Colonic mucosa (tissue), 4 donors: ENCODE measurements at places on chromosomes 16 and 17. TPM values are rescaled to one million over a fixed set of nuclear protein-coding genes. Genes with fewer than 3 reads are reported as not detected.
A peak's percentile ranks its signal among the peaks of the same experiment; 100 is the strongest.

- no peak for DNase-seq
Observed at GRCh38 chr16:11784038-11784369, 13.1 kb downstream of the ZC3H7A start.

DNA sequence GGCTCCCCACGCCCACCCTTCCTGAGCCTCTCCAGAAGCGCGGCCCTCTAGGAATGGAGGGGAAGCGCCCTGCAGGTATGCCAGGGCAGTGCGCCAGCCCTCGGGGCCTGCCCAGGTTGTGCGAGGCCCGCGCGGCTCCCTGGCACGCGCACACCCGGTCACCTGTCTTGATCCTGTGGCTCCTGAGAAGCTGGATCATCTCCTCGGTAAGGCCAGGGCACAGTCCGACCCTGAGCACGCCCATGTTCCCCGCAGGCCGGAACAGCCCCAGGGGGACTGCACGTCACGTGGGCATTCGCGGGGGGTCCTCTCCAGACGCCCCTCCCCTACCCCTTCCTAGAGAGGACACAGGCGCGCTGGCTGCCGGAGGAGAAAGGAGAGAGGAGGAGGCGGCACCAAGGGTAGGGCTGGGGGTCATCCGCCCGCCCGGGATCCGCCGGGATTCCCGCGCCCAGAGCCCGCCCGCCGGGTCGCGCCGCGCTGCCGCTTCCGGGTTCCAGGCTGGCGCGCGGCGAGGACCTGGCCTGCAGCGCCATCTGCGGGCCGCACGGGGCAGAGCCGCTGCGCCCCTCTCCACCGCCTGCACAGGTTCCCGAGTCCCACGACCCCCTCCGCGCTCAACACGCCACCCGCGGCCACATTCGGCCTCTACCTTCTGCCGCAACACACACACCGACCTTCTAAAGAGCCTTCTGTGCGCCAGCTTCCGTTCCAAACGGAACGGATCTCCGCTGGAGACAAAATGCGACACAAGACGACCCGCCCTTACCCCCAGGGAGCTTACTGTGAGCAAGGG is at the start of gene RAD51D:
RAD51D (minus strand) TSS at position 491 of the 796 bp plus-strand sequence; CDS start at position 244, 247 bp downstream.
- DNase-seq, result peak; percentile 63

GRCh38 chr17:75475144-75475835 is 18.9 kb downstream of the TMEM94 start:
- no peak for DNase-seq

DNA sequence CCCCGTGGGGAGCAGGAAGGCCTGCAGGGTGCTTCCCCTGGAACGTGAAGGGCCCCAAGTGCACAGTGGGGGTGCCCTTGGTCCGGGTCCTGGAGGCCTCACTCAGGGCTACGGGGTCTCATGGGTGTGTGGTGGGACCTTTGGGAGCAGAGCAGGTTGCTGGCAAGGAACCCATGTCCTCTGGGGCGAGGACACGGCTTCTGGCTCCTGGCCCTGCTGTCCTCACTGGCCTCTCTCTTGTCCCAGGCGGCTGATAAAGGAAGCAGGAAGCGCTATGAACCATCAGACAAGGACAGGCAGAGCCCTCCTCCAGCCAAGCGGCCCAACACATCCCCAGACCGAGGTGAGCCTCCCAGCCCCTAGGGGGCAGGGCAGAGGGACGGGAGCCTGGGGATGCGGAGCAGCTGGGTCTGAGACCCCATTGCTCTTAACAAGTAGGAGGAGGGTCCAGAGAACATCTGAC is 9.8 kb upstream of the IL17C start:
- DNase-seq, result no peak

GRCh38 chr16:59090541-59090940 is 356.4 kb upstream of the GOT2 start:
- DNase-seq, result no peak

GRCh38 chr16:69201291-69201690 is 14.3 kb downstream of the SNTB2 start:
- DNase-seq, result no peak

DNA sequence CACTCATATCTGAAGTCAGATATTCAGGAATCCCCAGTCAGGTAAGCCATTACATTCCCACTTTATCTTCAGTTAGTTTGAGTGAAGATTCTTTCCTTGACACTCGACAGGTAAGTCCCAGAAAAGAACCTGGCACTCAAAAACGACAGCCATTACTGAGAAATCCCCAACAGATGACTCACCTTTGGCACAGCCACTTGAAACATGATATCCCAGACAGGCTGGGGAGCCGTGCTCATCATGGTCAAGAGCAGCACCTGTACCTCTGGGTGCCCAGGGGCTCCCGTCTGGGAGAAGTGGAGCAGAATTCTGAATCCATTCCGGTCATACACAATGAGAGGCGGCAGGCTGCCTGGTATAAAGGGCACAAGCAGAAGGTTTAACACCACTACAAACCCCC is 16.8 kb upstream of the COG7 start:
- DNase-seq, result no peak

DNA sequence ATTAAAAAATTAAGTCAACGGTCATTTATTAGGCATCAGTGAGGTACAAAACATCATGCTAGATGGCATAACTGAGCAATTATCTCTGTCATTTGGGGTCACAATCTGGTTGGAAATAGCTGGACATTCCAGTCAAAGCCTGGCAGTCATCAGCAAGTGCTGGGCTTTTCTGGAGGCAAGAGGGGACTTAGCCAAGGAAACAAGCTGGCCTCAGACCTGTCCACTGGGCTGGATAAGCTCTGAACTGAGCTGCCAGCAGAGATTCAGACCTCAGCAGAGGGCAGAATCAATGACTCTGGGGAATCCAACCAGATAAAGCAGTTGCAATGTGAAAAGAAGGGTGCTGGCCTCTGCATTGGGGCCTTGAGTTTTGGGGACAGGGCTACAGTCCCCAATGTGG is 161.9 kb upstream of the NOL11 start:
- DNase-seq, result no peak

- DNase-seq, result no peak
Observed at GRCh38 chr16:19859603-19860002, 25.0 kb downstream of the GPRC5B start.

DNA sequence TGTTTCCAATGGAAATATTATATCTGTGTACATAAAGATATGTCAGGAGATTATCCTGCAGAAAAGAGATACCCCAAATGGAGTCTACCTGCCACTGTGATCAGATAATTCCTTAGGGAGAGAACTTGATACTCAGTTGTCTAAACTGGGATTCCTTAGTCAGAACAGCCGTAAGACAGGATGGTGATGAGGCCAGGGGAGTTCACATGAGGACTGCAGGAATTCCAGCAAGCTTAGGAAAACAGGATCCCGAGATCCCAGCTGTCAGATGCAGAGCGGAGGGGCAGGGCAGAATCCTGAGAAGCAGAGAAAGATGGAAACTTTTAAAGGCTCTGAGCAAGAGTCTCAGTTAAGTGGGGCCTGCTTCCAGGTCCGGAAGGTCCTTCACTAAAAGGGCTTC is 4.7 kb downstream of the KRABD2 start:
- DNase-seq, result no peak

DNA sequence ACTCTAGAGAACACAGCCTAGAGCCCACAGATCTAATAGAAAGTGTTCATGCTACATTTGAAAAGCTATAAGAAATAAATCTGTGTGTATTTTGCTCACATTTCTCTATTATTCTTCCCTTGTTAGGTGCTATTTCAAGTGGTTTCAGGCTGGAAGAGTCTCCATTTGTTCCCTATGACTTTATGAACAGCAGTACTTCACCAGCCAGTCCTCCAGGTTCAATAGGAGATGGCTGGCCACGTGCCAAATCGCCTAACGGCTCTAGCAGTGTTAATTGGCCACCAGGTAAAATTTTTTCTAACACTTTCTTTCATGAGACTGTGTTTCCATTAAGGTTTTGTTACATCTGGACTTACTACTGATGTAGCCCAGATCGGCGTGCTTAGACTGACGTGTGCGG is 30.7 kb upstream of the SLC5A11 start:
- no peak for DNase-seq

DNA sequence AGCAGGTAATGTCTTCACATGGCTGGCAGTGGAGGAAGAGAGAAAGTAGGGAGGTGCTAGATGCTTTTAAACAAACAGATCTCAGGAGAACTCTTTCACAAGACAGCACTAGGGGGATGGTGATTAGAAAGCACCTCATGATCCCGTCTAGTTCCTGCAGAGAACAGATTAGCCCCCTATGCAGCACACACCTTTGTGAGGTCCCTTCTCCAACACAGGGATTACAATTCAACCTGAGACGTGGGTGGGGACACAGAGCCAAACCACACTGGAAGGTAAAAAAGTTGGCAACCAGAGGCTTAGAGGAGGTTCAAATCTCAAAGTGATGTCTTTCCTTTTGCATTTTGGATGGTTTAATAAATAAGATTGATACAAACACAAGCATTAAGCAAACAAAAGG is 394.7 kb downstream of the WWOX start:
- no peak for DNase-seq

- DNase-seq, result peak; percentile 9
Observed at GRCh38 chr17:57674894-57675293, 70.2 kb downstream of the CCDC182 start.

- no peak for DNase-seq
Observed at GRCh38 chr16:85413691-85414663, 199.1 kb upstream of the GSE1 start.

DNA sequence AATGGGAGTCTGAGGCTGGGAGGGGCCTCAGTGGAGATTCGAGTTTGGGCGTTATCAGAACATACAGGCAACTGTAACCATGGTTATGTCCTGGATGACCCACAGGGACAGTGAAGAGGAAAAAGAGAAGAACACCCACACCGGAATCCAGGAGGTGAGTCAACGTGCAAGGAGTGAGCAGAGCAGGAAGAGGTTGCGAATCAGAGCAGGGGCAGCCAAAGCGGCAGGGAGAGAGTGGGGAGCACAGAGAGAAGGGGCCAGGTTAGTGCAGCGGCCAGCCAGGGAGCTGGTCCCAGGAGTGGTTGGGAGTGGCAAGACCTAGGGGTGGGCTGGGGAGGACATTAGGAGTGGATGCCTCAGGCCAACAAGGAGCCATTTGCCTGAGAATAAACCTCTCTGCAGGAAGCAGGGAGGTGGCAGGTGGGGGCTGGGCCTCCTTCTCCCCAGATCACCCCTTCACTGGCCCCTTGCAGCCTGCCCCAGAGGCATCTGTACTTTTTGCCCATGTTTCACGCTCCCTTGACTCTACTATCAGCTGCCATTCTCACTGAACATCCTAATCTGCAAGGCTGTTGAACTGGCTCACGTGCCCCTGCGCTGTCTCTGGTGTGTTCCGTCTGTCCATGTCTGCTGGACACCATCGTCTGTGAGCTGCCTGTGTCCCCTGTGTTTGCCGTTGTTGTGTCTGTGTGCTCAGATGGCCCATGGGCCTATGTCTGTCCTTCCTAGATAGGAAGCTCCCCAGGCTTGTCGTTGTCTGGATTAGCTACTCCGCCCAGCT is 5.1 kb downstream of the KRT13 start:
- no peak for DNase-seq

DNA sequence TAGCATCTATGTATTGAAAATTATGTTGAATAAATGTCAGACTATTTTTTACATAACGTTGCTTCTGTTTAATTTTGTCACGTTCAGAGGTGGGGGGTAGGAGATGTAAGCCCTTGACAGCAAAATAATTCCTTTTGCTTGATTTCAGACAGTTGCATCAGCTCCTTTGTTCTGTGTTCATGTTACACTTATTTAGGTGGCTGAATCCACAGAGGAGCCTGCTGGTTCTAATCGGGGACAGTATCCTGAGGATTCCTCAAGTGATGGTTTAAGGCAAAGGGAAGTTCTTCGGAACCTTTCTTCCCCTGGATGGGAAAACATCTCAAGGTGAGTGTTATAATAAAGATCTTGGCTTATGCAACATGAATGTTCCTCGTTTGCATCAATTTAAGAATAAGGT is 4.5 kb downstream of the HERPUD1 start:
- DNase-seq, result no peak

- peak; percentile 23 for DNase-seq
Observed at GRCh38 chr16:66188917-66189725, 177.4 kb upstream of the CDH5 start.

DNA sequence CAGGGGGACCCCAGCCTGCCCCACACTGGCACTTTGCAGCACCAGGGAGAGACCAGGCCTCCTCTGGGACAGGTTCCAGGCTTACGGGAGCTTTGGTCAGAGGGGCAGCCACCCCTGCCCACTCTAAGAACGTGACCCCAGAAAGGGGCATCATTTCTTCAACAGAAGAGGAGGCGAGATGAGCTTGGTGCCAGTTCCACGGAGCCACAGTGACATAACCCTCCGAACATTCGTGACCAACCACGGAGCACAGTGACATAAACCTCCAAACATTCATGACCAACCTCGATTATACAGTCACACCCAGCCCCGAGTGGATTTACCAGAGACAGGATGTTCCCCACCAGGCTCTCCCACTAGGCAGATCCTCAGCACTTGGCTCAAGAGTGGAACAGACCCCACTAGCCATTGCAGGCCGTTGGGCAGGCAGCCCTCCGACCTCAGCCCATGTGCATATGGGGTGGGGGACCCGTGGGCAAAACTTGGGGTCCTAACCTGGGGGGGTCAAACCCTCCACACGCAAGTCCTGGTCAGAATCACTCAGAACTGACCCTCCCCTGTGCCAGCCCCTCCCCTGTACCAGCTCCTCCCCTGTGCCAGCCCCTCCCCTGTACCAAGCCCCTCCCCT is 112.9 kb downstream of the METRNL start:
- DNase-seq, result peak; percentile 17

DNA sequence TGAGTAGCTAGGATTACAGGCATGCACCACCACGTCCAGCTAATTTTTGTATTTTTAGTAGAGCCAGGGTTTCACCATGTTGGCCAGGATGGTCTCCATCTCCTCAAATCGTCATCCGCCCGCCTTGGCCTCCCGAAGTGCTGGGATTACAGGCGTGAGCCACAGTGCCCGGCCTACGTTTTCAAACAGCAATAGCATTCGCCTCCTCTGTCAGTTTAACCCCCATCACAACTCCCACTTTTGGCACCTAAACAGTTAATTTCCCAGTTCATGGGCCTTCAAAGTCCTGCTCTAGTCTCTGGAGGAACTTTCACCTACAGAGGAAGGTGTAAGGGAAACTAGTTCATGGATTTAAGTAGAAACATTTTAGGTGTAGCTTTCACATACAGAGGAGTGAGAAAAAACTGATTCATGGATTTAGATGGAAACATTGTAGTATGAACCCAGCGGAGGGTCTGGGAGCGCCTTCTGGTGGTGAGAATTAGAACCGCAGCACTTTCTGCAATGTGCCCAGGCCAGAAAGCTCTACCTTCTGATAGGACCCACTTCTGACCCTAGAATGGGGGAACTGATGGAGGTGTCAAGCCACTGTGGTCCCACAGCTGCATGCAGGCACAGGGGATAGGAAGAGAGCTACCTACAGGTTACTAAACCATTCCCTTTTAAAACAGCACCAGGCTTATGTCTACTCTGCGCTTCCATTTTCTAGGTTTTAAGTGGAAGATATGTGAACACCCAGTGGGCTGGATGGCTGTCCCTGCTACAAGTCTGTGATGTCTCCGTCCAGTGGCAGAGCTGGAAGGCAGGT is 12.0 kb upstream of the MEOX1 start:
- peak; percentile 81 for DNase-seq

The SLC16A11 gene
- total RNA-seq, result 0.22 TPM

The C1QTNF8 gene
- total RNA-seq, result not detected

The CARD14 gene
- 0.54 TPM for total RNA-seq

The STRADA gene
- 15.6 TPM for total RNA-seq

The CACNG3 gene
- total RNA-seq, result not detected

The MYH1 gene
- total RNA-seq, result not detected

The DNAI2 gene
- not detected for total RNA-seq

The PRAC1 gene
- total RNA-seq, result 328 TPM

The DPEP1 gene
- total RNA-seq, result 2.7 TPM

The LPO gene
- total RNA-seq, result not detected
